Posterior vena cava (tissue), 2 donors: ENCODE measurements at places on chromosomes 16 and 17. TPM values are rescaled to one million over a fixed set of nuclear protein-coding genes. Genes with fewer than 3 reads are reported as not detected.

- DNase-seq = no peak
Observed at GRCh38 chr17:31427684-31428083, 36.2 kb downstream of the RAB11FIP4 start.

- peak; percentile 13 for DNase-seq
Observed at GRCh38 chr17:16328997-16329396, 24.3 kb downstream of the CENPV start.

GRCh38 chr16:66905633-66906539 lies 12.8 kb downstream of the CDH16 start:
- DNase-seq = no peak

DNA sequence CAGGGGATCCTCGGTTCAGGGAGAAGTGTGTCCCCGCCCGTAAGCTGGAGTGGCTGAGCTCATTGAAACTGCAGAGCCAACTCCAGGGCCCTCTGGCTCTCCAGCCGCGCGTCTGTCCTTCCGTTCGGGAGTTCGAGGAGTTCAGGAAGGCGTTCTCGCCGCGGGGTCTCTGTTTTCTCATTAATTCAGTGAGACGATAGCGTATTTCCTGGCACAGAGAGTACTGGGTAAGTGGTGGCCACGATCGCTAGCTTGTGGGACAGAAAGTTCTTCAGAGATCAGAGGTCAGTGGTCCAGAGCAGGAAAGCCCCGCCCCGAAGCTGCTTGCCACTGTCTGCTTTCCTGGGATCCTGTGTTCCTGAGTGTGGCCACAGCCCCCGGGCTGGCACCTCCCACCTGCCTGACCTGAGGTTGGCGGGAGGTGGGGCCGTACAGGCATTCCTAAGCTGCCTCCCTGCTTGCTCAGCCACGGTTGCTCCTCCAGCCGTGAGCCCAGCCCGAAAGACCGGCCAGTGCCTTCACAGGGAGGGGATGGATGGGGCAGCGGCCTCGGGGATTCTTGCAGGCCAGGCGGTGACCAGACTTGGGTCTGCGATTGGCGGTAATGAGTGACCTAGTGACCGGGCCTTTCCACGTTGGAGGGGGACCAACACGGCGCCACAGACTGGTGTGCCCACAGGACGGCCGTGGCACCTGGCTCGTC lies 8.9 kb downstream of the BAIAP2 start:
- no peak for DNase-seq

DNA sequence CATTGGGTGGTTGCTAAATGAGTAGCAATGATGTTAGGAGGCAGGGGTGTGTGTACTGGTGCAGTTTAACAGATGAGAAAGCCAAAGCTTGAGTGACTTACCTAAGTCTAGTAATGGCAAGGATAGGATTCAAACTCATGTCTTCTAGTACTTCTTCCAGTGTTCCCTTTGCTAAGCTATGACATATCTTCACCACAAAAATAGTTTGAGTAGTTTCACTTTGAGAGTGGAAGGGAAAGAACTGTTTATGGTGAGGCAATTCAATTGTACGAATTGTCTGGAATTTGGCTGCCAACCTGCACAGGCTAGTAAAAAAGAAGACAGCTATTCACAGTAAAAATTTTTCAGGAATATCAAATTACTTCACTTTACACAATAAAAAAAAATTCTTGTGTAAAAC lies 138.0 kb downstream of the NLK start:
- DNase-seq = no peak

GRCh38 chr16:57725554-57725953 lies 10.0 kb upstream of the KATNB1 start:
- DNase-seq = no peak

- DNase-seq = peak; percentile 65
Observed at GRCh38 chr17:57959929-57960328, 4.7 kb upstream of the CUEDC1 start.

DNA sequence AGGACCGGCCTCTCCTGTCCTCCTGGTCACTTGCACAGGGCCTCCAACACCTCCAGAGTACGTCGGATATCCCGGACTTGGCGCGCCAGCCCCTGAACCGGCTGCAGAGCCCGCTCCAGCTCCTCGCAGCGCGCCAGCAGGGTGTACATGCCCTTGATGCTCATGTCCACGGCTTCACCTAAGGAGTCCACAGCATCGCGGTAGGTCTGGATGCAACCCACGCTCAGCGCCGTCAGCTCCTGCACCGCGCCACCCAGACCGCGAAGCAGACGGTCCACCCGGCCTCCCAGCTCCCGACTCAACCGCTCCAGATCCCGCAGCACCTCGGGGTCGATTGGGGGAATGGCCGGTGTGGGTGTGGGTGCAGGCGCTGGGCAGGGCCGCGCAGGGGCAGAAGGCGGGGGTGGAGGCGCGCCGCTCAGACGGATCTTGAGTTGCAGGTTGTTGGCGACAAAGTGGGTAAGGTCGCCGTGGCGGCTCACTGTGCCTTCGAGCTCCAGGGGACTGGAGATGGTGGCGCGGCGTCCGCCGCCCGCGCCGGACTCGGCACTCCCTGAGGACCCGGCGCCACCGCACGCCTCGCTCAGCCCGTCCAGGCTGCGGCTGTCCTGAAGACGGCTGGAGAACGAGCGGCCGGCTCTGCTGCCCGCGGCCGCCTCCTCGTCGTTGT lies 804 bp downstream of the BORCS6 start:
- DNase-seq = peak; percentile 85

The PPY gene
- not detected for total RNA-seq

The ARHGDIG gene
- 0.38 TPM for total RNA-seq

The CHST5 gene
- not detected for total RNA-seq

The DOC2A gene
- 0.28 TPM for total RNA-seq

The KRT20 gene
- total RNA-seq = not detected

The TMEM204 gene
- 23.7 TPM for total RNA-seq
